NCI-H1694 (cell line): ENCODE measurements at places on chromosomes 5 and 9.
A peak's percentile ranks its signal among the peaks of the same experiment; 100 is the strongest.

DNA sequence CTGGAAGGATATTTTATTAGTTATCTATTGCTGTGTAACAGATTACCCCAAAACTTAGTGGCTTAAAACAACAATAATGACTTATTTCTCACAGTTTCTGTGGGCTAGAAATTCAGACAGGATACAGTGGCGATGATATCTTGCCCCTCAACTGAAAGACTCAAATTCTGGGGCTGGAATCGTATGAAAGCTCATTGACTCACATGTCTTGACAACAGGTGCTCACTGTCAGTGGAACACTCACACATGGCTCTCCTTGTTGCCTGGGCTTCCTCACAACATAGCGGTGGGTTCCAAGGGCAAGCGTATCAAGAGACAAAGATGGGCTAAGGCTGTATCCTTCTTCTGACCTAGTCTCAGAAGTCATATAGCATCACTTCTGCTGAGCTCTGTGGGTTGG lies 3.7 kb upstream of the GNPDA1 start:
- DNase-seq, result no peak

DNA sequence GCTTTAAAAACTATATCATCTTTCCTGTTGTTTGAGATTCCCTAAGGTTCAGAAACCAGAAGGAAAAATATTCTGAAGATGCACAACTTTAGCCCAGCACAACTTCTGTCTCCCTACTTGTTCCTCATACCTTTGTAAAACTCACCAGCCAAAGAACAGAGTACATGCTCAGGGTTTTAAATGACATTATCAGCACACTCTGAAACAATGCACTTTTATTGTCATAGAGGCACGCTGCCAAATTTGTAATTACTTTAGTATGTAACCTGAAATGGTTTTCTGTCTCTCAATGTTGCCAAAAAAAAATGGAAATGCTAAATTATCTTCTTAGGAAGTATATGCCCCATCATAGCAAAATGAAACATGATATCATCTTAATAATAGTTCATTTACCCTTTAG lies 383.6 kb upstream of the CDH6 start:
- DNase-seq, result no peak

GRCh38 chr9:78030553-78031443 lies 813 bp downstream of the GNAQ start:
- DNase-seq, result no peak

GRCh38 chr9:133987946-133988665 lies 4.0 kb downstream of the VAV2 start:
- no peak for DNase-seq

DNA sequence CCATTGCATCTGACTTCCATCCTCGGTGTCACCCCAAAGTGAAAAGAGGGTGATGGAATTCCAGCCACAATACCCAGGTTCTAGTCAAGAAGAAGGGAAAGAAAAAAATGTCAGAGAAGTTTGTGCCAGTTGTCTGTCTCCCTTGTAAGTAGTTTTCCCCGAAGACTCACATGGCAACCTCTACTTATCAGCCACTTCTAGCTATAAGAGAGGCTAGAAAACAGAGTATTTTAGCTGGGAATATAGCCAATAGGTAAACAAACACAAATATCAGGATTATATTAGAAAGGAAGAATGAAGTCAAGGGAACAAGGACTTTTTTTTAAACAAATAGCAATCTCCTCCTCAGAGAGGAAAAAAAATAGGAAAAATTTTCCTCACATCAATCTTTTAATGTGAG lies 12.2 kb upstream of the ISL1 start:
- no peak for DNase-seq

GRCh38 chr5:88502179-88503040 lies 233.8 kb upstream of the TMEM161B start:
- no peak for DNase-seq

- DNase-seq, result no peak
These were observed 115.1 kb downstream of the PALM2AKAP2 start for GRCh38 chr9:109894921-109895758.

- DNase-seq, result no peak
These were observed 50.4 kb downstream of the ZNF354C start for GRCh38 chr5:179110528-179110927.

- DNase-seq, result no peak
These were observed 111.0 kb upstream of the PTCH1 start for GRCh38 chr9:95627802-95628201.

DNA sequence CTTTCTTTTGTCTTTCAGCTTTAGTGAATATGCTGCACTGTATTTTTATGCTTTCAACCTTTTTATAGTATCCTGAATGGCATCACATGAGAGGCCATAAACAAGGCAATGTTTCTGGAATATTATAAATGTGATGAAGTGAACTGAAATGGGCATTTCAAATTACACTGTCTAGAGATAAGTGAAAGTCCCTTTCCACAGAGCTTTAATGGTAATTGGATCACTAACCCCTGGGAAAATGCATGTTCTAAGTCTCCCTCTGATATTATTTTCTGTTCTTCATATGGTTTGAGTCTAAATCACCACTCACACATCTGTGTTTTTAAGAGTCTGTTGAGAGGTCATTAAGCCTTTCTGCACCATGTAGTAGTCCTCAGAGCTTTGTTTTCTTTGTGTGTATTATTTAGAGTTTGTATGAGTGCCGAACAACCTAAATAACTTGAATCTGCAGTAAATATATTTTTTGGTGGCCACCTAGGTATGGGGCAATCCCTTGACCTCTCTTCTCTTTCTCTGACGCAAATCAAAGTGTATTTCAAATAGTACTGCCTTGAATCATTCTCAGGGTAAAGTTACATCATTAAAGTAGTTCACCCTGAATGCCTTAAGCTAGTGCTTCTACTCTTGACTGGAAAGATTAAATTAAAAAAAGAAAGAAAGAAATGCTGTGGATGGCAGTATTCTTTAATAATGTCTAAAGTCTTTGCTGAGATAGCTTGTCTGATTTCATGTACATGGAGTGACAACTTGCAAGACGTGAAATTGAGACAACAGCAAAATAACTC lies 1931.0 kb upstream of the CDH6 start:
- no peak for DNase-seq

- DNase-seq, result no peak
These were observed 192.3 kb upstream of the GLRA1 start for GRCh38 chr5:152116934-152117333.

- DNase-seq, result no peak
These were observed 71.0 kb downstream of the NREP start for GRCh38 chr5:111685969-111686368.

- DNase-seq, result no peak
These were observed 46.6 kb upstream of the SLC12A2 start for GRCh38 chr5:128036950-128037349.

- peak; percentile 52 for DNase-seq
These were observed 28.1 kb downstream of the ZNF608 start for GRCh38 chr5:124718380-124718789.

GRCh38 chr9:2657427-2657826 lies 35.8 kb downstream of the VLDLR start:
- DNase-seq, result no peak

- DNase-seq, result no peak
These were observed 26.6 kb downstream of the NEK6 start for GRCh38 chr9:124284237-124284831.
